ENCODE measurements at places on chromosomes 2 and 18. TPM values are rescaled to one million over a fixed set of nuclear protein-coding genes. Genes with fewer than 3 reads are reported as not detected.

DNA sequence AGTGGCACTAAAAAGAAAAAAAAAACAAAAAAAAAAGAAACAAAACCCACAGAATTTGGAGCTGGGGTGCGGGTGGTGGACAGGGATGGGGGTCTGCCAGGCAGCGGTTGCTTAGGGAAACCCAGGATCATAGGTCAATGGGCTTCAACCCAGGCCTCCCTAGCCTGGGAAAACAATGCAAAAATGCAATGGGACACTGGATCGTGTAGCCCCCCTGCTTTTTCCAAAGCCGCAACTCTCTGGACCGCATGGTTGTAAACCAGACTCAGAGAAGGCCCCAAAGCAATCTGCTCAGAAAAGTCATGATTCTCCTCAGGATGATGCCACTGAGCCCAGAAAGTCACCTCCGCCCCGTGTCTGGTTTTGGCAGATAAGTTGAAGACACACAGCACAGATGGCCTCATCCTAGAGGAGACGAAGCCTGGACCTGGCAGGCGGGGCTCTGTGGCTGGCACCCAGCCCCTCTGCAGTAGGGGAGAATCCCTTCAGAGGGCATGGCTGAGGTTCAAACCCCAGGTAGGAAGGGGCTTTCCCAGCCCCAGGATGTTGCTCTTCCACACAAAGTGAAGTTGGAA is 5.1 kb downstream of the DLX2 start:
- no peak for DNase-seq

- no peak for DNase-seq
Observed at GRCh38 chr2:184683911-184684310, 85.6 kb downstream of the ZNF804A start.

- peak; percentile 2 for DNase-seq
Observed at GRCh38 chr2:210663631-210664089, 107.3 kb downstream of the CPS1 start.

DNA sequence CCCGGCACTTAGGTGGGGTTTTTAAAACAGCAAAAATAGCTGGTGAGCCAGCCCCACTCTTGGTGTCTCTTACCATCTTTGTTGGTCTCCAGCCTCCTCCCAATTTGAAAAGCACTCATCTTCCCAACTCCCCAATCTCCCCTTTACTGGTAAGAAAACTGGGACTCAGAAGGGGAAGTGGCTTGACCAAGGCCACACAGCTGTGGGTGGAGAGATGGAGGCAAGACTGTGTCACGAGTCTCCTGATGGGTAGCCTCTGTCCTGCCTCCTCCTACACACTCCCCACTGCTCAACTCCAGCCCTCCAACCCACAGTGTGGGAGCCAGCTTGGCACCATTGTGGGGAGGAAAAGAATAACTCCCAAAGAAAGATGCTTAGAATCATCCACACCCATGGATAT is 140.4 kb downstream of the SMAD2 start:
- DNase-seq, result no peak

DNA sequence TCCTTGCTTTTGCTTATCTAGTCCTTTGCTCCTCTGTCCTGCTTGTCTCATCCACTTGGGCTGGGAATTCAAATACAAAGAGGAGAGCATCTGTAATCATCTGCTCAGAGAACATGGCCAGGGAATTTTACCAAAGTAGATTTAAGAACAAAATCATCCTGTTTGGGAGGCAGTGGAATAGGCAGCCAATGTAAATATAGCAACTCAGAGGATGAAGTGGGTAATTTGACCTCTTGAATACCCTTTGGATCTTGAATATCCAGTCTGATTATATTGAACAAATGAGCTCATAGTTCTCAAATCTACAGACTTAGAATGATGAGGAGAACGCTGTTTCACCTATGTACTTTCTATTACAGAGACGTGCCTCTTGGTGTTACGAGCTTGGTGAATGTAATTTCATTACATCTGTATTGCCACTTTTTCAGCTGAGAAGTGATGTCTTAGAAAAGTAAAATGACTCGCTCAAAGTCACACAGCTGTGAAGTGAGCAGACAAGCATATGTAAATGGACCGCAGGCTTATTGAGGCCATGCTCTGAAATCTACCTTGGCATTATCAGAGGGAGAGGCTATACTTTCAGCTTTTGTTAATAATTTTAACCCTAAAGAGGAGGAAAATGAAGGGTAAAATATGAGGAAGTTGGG is 266.3 kb downstream of the MTX2 start:
- DNase-seq, result no peak

GRCh38 chr2:30155202-30155601 is 8.4 kb downstream of the YPEL5 start:
- DNase-seq, result peak; percentile 46

DNA sequence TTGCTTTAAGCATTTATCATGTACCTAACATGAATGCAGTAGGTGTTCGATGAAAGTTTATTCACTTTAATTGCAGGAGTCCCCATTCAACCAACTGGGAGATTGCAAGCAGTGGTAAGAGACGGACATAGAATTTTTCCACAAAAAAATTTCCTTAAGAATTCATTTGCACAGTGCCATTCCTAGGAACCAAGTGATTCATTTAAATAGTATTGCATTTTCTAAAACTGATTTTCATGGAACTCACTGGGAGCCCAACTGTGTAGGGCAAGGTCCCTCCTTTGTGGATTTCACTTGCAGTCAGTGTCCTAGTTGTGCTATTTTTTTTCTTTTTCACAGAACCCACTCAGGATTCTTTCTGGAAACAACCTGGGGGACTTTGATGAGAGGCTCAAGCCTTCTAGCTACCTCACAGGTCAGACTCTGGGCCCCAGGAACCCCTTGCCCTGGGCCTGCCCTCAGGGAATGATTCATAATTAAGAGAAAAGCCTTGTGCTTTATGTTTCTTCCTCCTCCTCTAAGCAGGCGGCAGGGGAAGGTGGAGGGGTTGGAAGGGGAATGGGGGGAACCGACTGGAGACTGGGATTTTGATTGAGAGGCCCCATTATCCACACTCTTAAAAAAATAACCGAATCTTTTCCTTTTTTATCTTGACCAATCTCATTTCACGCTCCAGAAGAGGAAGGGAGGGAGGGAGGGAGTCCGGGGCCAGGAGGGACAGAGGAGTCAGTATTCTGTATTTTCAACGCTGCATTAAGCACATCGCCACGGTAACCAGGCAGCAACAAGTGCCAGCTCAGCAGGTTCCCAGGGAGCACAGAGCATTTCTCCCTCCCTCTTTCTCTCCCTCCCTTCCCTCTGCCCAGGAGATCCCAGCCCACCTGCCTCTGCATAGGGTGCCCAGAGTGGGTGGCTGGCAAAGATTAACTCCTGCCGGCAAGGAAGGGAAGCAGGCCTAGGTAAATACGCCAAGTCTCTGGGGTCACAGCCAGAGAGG is 51.8 kb downstream of the PSD4 start:
- DNase-seq, result peak; percentile 49

DNA sequence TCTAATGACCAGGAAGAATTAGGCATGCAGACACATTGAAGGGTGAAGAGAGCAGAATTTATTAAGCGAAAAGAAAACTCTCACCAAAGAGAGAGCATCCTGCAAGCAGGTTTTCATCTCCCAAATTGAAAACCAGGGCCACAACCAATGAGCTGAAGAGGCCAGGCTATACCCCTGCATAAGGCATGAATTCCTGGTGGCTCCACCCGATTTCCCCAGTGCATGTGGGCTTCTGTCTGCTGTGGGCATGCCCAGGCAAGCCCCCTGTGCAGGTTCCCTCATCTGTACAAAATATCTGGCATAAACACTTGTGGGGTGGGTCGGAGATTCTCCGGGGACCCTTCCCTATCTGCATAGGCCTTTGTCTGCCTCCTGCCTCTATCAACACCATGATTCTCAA is 621.6 kb upstream of the LRRTM1 start:
- DNase-seq, result no peak

GRCh38 chr18:66438711-66439536 is 165.0 kb downstream of the CDH19 start:
- DNase-seq, result no peak

DNA sequence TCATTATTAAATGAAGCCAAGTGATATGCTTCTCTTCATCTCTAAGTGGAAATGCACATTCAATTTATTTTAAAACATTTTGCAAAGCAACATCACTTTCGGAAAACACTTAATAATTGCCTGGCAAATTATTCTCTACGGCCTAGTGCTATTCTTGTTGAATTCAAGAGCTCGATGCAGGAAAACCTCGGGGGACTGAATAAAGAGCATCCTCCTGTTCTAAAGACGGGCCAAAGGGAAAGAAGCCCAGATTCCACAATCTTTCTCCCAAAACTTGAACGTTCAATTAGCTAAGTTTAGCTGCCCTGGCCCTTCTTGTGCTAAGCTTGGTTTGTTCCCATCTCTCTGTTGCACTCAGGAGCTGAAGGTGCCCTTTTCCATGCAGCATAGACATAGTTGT is 23.2 kb upstream of the SEH1L start:
- no peak for DNase-seq

DNA sequence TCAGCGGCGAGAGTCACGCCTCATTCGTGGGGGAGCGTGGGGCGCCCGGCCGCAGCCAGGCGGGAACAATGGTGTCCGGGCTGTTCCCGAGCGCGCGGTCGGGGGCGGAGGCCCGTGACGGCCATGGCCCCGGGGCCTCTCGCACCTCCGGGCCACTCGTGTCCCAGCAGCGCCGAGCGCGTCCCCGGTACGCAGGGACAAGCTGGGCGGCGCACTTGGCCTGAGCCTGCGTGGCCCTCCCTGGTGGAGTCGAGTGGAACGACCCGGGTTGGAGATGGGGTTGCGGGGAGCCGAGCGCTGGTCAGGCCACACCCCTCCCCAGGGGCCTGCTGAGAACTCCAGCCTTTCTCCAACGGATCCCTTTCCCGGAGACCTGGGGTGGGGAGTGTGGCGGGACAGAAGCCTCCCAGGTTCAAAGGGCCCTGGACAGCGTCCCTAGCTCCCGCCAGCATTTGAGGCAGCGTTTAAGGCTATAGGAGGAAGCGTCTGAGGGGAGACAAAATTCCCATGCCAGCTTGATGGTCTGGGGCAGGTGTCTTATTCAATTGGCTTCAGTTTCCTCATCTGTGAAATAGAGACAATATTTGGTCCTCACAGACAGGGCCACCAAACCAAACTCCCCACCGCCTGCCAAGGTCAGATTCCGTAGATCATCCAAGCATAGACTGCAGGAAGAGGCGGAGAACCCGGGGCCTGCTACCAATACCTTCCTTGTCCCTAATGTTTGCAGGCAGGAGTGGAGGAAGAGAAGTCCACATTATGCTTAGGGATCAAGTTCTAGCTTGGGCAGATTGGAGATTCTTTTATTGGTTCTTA is 553 bp downstream of the CNDP2 start:
- peak; percentile 42 for DNase-seq

DNA sequence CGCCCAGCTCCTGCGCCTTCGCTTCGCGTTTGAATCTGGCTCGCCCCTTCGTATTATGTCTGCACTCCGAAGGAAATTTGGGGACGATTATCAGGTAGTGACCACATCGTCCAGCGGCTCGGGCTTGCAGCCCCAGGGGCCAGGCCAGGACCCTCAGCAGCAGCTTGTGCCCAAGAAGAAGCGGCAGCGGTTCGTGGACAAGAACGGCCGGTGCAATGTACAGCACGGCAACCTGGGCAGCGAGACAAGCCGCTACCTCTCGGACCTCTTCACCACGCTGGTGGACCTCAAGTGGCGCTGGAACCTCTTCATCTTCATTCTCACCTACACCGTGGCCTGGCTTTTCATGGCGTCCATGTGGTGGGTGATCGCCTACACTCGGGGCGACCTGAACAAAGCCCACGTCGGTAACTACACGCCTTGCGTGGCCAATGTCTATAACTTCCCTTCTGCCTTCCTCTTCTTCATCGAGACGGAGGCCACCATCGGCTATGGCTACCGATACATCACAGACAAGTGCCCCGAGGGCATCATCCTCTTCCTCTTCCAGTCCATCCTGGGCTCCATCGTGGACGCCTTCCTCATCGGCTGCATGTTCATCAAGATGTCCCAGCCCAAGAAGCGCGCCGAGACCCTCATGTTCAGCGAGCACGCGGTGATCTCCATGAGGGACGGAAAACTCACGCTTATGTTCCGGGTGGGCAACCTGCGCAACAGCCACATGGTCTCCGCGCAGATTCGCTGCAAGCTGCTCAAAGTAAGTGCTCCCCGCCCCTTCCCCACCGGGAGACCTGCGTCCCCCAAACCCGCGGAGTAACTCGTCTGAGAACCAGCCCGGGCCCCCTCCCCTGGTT is 453 bp downstream of the KCNJ3 start:
- DNase-seq, result no peak

DNA sequence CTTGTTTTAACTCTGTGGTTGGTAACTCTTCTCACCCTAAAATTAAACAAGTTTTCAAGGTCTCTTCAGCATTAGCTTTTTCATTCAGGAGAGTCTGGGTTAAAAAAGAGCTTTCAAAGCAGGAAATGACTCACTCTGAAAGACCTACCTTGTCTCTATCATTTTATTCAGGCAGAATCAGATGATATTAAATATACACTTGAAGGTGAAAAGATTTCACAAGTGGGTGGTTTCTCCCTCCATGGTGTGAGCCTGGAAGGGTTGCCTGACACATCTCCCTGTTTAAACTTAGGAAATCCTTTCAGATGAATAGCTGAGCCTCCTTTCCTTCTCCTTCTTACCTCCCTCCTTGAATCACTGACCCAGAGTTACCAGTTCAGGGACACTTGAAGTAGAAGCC is 1402.0 kb upstream of the PIK3C3 start:
- DNase-seq, result peak; percentile 11

DNA sequence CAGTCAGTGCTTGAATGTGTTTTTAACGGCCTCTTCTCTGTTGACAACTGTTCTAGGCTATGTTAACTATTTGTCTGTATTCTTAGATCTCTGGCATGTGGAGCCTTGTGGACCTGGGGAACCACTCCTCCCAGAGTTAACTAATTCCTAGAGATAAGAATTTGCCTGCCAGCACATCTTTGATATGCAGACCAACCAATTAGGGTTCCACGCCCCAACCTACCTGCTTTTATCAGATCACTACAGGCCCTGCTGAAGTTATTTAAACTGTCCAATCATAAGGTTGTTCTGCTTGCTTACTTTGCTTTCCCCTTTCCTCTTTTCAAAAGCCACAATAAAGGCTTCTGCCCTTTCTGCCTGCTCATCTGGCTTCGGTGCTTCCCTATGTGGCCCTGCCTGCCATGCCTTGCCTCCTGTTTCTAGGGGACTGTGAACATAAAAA is 8.5 kb upstream of the CYBRD1 start:
- no peak for DNase-seq

The EPB41L3 gene
- polyA plus RNA-seq, result 39.9 TPM

The CFAP210 gene
- polyA plus RNA-seq, result not detected

The EGR4 gene
- polyA plus RNA-seq, result not detected

The DSG4 gene
- not detected for polyA plus RNA-seq

The SCYGR2 gene
- not detected for polyA plus RNA-seq

The PDE6D gene
- 24.3 TPM for polyA plus RNA-seq

The LYG2 gene
- polyA plus RNA-seq, result not detected

The MAP3K19 gene
- polyA plus RNA-seq, result not detected

All from IMR-90 (cell line).